GM13976 (cell line): ENCODE measurements at places on chromosomes 7 and 10.
A peak's percentile ranks its signal among the peaks of the same experiment; 100 is the strongest.

GRCh38 chr10:99540657-99541531 is 8.2 kb downstream of the NKX2-3 start:
- DNase-seq = no peak

DNA sequence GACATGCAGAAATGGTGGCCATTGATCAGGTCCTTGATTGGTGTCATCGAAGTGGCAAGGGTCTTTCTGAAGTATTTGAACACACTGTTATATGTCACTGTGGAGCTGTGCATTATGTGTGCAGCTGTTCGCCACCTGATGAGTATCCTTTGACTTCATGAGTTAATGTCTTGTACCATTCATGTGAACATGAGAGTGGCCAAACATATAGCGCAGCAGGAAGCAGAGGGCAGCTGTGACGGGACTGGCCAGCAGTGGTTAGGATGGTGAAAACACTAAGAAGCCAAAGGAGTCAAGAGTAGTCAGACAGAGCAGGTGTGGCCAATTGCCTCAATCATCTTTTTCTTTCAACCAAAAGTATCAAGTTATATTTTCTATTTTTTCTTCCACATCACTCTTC is 167.4 kb downstream of the IMMP2L start:
- no peak for DNase-seq

- peak; percentile 59 for DNase-seq
Observed at GRCh38 chr7:149422914-149423301, 38.0 kb downstream of the ZNF777 start.

- no peak for DNase-seq
Observed at GRCh38 chr7:155373359-155374273, 75.9 kb downstream of the INSIG1 start.

DNA sequence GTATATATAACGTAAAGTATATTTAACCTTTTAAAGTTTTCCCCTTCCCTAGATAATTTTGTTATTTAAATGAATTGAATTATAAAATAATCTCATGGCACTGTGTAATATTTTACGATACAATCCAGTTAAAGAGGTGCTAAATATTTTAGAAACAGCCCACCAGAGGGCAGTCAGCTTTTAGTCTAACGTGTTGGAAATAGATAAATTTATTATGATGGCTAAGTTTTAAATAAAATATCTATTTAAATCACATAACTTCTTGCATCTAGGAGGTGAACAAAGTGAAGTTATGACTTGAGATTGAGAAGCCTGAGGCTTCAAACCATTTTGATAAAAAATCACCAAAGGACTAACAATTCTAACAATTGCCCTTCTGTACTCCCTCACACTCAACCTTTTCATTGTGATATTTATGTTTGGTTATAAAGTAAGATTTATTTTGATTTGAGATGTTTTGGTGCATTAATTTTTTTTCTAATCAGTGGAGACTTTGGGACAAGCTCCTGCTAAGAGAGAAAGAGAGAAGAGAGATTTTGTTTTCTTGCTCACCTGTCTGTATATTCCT is 171.5 kb upstream of the SP4 start:
- peak; percentile 22 for DNase-seq

- no peak for DNase-seq
Observed at GRCh38 chr7:112362731-112363131, 87.5 kb upstream of the IFRD1 start.

GRCh38 chr7:30804078-30804661 is 33.0 kb downstream of the MINDY4 start:
- DNase-seq = no peak

DNA sequence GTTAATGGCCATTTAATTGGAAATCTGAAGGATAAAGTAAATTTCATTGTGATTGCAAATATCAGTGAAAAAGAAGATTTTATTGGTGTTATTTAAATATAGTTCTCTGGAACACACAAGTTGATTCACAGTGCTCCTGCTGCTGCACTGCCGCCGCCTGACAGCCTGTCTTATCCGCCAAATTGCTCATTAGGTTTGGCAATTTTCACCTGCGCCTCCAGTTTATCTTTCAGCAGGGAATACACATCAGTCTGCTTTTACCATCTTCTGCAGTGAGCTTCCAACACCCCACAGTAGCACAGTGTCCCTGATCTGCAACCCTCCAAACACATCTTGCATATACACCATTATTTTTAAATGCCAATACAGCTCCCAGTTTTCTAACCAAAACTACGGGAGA is 308.3 kb downstream of the PARD3 start:
- no peak for DNase-seq

DNA sequence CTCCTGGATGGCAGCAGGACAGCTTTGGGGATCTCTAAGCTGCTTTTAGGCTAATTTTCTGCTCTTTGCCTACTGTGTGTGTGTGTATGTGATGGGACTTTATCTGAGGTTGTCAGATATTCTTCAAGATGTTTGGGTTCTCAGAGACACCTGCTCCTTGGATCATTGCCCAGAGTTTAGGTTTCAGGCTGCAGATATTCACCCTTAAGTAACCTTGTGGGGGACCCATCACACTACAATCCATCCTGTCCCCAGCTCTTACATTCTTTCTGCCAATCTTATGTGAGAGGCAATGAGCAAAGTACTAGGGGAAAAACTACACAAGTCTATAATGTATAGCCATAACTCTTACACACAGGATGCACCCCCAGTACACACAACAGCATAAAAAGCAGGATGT is 263.0 kb upstream of the ZWINT start:
- DNase-seq = no peak

DNA sequence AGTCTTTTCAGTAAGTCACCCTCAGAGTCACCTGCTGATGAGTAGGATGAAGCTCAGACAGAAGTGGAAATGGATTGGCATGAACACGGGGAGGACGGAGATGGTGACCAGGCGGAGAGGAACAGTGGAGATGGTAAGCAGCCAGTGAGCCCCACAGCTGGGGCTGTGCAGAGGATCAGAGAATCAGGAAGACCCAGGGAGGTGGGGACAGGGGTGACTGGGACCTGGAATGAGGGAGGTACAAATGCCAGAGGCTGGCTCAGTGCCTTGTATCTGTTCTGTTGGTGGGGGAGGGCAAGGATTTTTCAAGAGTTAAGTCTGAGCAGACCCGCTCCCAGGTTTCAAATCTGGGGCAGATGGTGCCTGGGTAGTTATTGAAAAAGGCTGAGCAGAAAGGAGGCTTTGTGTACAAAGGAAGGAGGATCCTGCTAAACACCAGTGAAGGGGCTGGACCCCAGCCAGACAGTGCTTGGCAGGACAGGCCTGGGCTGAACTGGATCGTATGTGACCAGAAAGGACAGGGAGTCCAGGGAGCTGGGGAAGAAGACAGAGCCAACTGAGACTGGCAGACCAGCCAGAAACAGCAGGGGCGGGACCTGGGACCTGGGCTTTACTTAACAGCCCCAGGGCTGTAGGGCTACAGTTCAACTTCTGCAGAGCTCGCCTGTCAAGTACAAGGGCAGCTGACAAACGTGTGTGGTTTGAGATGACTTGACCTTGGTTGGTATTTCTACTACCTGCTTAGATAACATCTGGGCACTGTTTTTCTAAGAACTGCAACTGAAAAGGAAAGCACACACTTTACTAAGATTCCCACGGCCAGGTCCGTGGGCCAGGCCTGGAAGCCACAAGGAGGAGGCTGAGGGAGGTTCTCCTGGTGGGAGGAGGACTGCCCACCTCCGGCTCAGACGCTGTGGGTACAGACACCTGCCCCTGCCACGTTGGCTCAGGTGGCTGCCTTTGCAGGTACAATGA is 13.2 kb upstream of the FRMPD2 start:
- no peak for DNase-seq

GRCh38 chr10:5647507-5648240 is 18.7 kb downstream of the ASB13 start:
- no peak for DNase-seq

- DNase-seq = no peak
Observed at GRCh38 chr7:47764746-47765145, 182.8 kb upstream of the TNS3 start.
